ENCODE measurements at places on chromosomes 11 and 22.

DNA sequence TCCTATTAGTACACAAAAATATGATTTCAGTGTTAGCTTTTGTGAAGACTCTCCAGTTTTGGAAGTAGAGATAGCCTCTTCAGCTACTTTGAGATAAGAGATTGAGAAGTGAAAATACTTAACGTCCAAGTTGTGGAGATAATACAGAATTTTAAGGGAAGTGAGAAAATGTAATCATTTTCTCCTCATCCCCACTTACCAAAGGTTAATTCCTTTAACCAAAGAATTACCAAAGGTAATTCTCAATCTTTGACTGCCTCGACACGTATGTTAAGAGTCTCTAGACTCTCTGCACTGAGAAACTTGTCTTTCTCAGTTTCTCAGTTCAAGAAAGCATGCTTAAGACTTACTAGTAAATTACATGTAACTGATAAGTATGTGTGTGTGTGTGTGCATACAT is 15.3 kb downstream of the C11orf54 start:
- no peak for DNase-seq

GRCh38 chr11:57402188-57403002 is 11.9 kb upstream of the PRG2 start:
- DNase-seq = no peak

GRCh38 chr11:122700666-122701065 is 45.1 kb downstream of the UBASH3B start:
- DNase-seq = no peak

DNA sequence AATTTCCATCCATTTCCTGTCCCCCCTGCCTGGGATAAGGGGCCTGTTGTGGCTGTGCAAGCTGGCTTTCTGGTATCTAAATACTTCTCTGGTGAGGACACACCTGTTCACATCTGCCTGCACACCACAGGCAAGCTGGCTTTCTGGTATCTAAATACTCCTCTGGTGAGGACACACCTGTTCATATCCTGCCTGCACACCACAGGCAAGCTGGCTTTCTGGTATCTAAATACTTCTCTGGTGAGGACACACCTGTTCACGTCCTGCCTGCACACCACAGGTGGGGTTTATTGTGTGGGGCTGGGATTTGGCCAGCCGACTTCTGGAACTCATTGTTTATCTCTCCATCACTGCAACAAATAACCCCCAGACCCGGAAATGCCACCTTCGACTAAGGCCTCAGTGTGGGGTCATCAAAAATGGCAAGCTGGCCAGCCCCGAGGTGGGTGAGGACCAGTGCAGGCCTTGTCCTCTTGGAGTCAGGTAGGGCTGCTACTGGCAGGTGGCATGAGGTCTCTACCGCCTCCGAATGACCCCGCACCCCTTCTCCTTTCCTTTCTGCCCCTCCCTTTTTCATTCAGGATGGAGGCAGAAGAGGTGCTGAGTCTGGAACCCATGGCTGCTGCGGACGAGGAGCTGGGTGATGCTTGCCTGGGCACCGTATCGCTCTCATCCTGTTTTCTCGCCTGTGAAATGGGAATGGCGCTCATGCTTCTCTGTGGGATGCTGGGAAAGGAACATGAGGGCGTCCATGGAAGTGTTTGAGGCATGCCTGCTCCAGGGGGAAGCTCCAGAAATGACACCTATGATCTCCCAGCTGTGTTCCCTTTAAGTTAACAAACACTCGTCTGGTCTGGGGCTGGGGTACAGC is 43.5 kb upstream of the MYEOV start:
- DNase-seq = peak; percentile 9

- peak; percentile 67 for DNase-seq
Observed at GRCh38 chr11:69638941-69639681, 1.8 kb upstream of the CCND1 start.

DNA sequence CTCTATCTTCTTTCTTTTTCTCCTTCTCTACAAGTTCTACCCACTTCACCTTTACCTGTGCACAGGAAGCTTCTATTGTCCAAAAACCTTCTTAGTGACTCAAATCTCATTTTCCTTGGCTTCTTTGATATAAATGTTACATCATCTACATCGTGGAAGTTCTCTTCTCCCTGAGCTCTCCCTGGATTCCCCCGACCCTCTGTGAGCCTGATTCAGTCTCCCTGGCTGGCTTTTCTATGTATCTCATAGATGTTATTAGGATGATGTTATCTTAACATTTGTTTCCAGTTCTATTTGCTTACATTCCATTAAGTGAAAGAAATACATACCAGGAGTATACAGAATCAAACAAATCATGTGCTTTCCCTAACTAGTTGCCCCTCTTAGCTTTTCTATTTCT is 235.8 kb upstream of the PITPNB start:
- no peak for DNase-seq

DNA sequence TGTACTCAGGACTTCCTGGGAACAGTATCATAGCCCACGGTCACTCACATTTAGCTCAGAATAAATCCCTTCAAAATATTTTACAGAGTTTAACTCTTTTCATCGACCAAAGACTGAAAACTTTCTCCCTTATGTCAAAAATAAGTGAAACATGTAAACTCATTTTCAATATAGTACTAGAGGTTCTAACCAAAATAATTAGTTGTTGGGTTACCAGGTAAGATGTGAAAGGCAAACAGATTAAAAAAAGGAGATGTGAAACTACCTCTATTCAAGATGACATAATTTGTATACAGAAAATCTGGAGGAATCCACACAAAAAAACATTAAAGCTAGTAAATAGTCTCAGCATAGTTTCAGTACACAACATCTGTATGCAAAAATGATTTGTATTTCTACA is 20.3 kb downstream of the XKR3 start:
- no peak for DNase-seq

GRCh38 chr22:17115236-17115635 is 5.9 kb downstream of the TMEM121B start:
- DNase-seq = no peak

DNA sequence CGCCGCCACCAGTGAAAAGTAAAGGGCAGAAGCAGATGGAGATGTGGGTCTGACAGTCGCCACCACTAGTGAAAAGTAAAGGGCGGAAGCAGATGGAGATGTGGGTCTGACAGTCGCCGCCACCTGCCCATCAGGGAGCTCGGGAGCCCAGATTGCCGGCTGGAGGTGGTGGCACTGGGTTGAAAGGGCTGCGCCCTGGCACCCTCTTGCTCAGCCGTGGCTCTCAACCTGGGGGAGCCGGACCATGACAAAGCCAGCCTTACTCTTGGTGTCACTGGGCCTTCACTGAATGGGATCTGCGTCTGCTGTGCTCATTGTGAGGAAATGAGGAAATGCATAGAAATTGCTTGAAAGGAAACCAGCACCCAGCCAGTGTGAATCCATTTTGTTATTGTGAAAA is 36.3 kb downstream of the AP2A2 start:
- DNase-seq = no peak

DNA sequence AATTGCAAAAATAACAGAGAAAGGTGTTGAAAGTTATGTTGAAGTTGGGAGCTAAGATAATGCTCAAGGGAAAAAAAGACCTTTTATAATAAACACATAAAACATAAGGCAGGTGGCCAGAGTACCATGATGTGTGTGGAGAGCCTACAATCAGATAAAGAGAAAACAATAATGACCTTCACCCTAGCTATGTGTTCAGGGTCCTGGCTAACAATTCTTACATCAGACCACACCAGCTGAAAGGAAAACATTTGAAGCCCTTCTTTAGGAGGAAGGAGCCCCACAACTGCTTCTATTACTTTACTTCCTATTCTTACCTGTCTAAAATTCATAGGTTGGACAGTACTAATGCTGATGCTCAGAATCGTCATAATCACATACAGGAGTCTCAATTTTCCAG is 2.5 kb downstream of the TSG101 start:
- DNase-seq = no peak

DNA sequence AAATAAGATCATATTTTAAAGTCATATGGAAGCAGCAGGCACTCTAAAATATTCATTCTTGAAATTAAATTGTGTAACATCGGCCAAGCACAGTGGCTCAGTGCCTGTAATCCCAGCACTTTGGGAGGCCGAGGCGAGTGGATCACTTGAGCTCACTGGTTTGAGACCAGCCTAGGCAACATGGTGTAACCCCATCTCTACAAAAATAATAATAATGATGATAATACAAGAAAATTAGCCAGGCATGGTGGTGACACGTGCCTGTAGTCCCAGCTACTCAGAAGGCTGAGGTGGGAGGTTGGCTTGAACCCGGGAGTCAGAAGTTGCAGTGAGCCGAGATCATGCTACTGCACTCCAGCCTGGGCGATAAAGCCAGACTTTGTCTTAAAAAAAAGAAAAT is 77.4 kb downstream of the TRIM29 start:
- no peak for DNase-seq

DNA sequence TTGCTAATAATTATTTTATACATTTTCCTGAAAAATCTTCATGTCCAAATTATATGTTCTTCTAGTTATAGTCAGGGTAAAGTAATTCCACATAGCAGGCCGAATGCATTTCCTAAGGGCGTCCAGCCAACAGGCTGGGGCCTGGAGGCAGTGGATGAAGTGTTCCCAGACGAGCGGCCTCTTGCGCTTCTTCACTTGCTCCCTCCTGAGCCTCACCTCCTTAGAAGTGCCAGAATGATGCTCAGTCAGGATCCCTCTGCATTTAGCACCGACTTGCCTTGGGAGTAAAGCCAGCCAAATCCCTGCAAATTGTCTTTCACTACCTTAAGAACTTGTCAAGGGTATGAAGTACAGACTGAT is 1.5 kb downstream of the OLFML1 start:
- no peak for DNase-seq

Measured in NCI-H1417 (cell line).